ENCODE measurements at places on chromosomes 12 and 14. TPM values are rescaled to one million over a fixed set of nuclear protein-coding genes. Genes with fewer than 3 reads are reported as not detected.
A peak's percentile ranks its signal among the peaks of the same experiment; 100 is the strongest.

GRCh38 chr12:80412343-80412953, 31.6 kb upstream of the PTPRQ start:
- DNase-seq = no peak

DNA sequence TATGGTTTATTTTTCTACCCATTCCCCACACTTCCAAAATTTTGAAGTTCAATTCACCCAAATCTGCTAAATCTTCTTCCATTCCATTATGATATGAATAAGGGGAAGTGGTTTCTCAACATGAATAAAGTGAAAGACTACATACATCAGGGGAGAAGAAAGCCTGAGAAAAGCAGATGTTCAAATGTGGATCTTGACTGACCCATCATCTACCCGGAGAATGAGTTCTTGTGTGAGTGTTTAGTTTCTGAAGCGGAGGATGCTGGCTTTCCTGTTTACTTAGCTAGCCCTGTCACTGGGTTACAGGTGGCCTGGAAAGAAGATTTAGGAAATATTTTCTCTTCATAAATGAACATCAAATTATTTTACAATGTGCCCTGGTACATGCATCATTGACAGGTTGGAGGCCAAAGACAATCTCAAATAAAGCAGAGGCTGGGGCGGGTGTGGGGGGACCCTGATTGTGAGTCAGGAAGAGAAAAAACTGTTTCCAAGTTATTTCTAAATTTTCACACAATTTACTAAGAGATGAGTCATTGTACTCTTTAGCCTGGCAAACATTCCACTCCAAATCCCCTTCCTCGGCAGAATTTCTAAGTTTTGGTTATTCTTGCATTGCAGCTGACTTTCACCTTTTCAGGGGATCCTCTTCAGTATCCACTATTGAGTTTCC, 135.6 kb downstream of the SLC25A21 start:
- no peak for DNase-seq

DNA sequence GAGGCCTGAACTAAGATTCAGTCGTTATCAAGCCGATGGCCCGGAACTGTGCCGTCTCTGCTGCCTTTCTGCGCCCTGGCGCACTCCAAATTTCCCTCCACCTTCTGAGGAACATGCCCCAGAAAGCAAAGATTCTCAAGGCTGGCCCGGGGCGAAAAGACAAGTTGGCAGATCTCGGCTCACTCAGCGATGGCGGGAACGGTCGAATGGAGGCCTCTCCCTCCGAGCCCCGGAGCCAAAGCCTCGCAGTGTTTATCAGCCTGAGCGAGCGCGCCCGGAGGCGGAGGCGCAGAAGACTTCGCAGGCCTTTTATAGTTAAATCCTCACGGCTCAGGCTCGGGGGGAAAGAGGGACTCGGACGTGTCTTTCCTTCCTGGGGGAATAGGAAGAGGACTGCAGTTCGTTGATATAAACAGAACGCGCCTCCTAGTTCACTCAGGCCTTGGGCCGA, 5.6 kb downstream of the TBX5 start:
- DNase-seq = no peak

GRCh38 chr12:85920324-85920947, 46.3 kb downstream of the NTS start:
- DNase-seq = no peak

GRCh38 chr14:92456215-92457015, 57.2 kb upstream of the RIN3 start:
- no peak for DNase-seq

DNA sequence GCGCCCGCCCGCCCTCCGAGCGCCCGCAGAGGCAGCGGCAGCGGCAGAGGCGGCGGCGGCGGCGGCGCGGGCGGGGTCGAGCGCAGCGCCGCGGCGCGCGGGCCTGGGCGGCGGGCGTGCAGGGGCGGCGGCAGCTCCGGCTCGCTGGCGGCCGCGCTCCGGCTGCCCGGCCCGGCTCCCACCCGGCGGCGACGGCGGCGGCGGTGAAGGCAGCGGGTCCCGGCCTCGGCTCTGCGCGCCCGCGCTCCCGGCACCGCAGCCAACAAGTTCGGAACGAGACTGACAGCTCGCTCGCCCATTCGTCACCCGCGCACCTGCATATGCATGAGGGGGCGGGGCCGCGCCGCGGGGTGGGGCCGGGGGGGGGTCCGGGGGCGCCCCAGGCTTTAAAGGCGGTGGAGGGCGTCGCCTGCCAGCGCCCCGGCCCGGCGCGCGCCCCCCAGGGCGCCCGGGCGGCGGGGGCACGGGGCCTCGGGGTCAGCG, at the start of gene JAG2:
Gene JAG2, minus strand, starts transcription at position 281 of the 483 bp plus-strand sequence. CDS start 356 bp downstream, outside the sequence.
- DNase-seq = peak; percentile 64

DNA sequence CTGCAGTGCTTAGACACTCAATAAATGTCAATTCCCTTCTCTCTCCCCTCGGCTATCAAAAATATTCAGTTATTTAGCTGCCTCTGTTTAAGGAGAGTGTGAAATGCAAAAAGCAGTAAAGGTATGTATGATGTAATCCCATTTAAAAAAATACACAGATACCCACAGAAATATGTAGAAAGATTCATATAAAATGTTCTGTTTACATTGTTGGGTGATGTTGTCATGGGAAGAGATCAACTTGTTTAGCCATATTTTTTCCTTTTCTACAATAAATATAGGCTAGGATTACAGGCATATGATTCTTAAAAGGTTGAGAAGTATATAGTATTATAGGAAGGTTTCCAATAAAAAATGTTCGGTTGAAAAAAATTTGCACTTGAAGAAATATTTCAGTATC, 7.8 kb downstream of the PPP2R3C start:
- DNase-seq = no peak

DNA sequence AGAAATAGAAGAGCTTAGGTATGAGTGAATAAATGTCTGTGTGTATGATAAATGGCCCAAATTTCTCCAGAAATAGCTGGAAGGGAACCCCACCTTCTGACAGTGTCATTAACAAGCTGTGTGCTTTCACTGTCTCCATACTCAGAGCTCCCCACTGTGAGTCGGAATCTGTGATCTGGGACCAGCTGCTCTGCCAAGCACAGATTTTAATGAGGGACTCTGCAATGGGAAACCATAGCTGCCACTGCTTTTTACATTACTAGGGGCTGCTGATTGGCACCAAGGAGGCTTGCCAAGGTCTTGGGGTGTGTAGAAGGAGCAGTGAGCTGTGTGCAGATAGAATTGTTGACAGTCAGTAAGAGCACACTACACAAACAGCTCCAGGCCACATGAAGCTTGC, 244.2 kb upstream of the CCDC196 start:
- DNase-seq = no peak

C12orf54 gene
- total RNA-seq = not detected

RNU4-1 gene
- not detected for total RNA-seq

Data from gastrocnemius medialis (tissue), 4 donors.